Upper lobe of right lung (tissue), 1 donor: ENCODE measurements at places on chromosomes 16 and 17.
A peak's percentile ranks its signal among the peaks of the same experiment; 100 is the strongest.

DNA sequence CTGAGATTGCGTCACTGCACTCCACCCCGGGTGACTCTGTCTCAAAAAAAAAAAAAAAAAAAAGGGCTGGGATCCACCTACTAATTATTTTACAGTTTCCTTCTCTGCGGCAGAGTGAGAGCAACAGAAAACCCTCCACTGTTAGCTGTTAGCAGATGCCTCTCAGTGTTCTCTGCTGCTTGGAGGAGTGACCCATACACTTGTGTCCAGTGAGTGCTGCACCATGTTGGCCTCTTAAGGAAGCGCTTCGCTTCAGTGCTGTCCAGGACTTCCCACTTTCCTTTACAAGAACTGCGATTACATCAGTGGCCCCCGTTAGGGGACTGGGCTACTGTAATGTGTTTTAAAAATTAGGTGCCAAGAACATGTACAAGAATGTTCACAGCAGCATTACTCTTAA lies 18.4 kb upstream of the CLEC18B start:
- no peak for DNase-seq

- no peak for DNase-seq
Measured at GRCh38 chr17:68794636-68795434, 160.4 kb downstream of the ABCA8 start.

DNA sequence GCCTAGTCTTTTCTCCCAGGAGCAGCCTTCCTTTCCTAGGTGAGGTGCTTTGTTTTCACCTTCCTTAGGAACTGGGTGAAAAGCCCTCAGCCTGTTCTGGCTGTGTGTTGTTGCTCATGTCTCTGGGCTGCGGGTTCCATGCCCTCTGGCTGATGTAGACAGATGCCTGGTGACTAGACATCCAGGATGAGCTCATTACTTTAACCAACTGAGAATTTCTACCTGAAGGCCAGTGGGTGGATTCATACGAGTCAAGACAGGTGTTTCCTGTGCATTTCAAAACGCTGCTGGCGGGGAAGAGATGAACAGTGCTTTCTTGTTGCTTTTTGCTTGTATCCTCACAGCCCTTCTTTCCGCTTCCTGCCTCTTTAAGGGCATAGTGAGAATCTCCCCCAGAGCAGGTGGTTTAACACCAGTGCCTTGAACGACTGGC lies 22.3 kb downstream of the SAP30BP start:
- DNase-seq: no peak

GRCh38 chr17:43021741-43022512 lies at the start of gene VAT1:
Gene VAT1 (minus strand): TSS chr17:43022385. CDS start chr17:43022322, 63 bp downstream.
- DNase-seq: peak; percentile 91

GRCh38 chr17:40482722-40483121 lies 18.7 kb downstream of the TNS4 start:
- DNase-seq: no peak

DNA sequence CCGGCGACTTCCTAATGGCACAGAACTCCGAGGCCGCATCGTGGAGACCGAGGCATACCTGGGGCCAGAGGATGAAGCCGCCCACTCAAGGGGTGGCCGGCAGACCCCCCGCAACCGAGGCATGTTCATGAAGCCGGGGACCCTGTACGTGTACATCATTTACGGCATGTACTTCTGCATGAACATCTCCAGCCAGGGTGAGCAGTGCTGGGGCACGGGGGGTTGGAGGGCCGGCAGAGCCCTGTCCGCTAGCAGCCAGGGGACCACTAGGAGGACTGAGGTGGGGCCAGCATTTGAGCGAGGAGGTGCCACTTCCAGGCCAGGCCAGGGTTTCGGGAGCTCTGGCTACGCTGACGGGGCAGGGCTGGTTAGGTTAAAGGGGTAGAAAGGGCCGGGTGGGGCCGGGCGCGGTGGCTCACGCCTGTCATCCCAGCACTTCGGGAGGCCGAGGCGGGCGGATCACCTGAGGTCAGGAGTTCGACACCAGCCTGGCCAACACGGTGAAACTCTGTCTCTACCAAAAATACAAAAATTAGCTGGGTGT lies 5.1 kb downstream of the MPG start:
- DNase-seq: no peak

- peak; percentile 27 for DNase-seq
Measured at GRCh38 chr17:38628441-38628840, 22.7 kb upstream of the SRCIN1 start.
